Activated naive CD8-positive, alpha-beta T cell treated with anti-CD3 and anti-CD28 coated beads, Interleukin-2, amount 10 ng/mL, durations not matched to agents 7 days and 5 days (primary cell): ENCODE measurements at places on chromosomes 4 and X. TPM values are rescaled to one million over a fixed set of nuclear protein-coding genes. Genes with fewer than 3 reads are reported as not detected.

- DNase-seq = no peak
These were observed 92.9 kb downstream of the BCOR start for GRCh38 chrX:40004921-40005291.

DNA sequence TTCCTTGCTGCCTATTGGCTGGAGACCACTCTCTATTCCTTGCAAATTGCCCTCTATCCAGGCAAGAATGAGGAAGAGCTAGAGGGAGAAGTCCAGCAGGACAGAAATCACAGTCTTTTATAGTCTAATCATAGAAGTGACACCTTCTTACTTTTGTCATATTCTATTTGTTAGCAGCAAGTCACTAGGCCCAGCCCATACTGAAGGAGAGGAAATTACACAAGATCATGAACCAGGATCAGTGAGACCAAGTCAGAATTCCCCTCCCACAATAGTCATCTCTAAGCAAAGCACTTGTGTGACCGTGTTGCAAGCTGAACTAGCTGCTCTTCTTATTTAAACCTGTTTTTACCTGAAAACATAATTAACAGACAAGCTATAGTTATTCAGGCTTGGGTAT, 317.7 kb downstream of the INPP4B start:
- no peak for DNase-seq

DNA sequence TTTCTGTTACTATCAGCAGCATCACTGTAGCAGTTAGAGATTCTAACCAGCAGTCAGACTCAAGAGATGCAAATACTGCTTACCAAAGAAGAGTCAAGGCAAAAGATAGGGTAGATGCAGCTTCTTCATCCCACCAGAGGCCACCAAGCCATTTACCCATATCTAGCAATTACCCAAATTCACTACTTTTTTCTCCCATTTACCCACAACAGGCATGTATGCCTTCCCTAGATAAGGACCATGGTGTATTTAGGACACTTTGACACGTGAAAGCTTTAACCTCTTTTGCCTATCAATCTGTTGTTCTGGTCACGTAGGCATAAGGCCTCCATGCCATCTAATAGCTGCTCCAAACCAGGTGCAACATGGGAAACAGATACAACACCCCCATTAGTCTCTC, 5.6 kb downstream of the LARP7 start:
- no peak for DNase-seq

DNA sequence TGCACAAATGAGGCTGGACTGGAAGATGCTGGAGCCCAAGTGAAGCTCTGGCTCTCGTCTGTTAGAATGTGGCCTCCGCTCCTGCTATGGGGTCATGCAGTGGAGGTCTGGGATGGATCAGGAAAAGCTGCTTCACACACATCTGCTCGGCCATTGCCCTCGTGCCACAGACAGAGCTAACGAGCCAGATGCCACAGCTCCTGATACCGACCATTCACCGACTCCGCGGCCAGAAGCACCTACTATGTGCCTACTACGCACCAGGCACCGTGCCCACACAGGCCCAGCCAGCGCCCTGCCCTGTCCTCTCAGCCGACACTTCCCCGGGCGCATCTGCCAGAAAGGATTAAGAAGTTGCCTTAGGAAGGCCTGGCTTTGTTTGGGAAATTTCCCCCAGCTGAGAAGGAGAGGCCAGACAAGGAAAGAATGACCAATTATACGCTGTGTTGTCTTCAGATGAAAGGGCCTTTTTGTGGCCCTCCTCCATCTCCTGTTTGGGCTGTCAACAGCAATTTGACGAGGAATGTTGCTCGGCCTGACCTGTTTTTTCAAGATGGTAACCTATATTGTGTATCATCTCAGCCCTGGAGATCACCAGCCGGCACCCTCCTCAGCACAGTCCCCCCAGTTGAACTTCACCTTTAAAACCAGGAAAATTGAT, 34.3 kb downstream of the HMX1 start:
- DNase-seq = no peak

The ADGRL3 gene
- not detected for total RNA-seq

The GRK4 gene
- 3.4 TPM for total RNA-seq

The SMARCA1 gene
- 0.17 TPM for total RNA-seq

DNA sequence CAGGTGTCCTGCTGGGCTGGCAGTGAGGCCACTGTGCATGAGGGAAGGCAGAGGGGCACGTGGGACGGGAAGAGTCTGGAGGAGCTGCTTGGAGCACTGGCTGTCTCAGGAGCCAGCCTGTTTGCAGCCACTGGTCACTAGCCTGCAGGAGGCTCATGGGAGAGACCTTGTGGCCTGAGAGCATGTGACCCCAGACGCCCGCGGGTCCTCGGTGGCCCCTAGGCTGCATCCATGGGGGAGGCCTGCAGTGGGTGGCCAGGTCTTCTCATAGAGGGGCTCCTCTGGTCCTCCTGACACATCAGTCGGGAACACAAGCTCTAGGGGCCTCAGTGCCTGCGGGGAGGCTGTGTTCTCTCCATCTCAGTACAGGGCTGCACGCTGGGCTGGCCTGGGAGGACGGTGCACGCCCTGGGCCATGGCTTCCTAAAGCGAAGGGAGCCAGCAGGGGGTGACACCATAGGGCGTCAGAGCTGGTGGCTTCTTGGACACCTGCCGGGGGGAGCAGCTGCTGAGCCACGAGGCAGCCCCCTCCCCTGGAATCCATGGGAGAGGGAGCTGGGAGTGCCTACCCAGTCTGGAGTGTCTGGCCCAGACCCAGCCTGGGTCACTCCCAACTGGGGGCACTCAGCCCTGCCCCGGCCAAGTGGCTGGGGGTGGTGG, 12.3 kb downstream of the NAT8L start:
- peak; percentile 27 for DNase-seq

DNA sequence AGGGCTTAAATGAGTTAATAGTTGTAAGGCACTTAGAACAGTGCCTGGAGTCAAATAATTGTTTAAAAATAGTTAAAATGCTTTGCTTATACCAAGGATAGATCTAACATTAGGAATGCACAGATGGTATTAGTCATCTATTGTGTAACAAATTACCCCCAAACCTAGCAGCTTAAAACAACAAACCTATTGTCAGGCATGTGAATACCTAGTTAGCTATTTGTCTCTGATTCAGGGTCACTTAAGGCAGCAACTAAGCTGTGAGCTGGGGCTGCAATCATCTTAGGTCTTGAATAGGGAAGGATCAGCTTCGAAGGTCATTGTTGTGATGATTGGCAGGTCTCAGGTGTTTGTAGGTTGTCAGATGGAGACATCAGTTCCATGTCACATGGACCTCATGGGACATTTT, 42.4 kb upstream of the AGA start:
- DNase-seq = no peak

The REELD1 gene
- total RNA-seq = 0.55 TPM

DNA sequence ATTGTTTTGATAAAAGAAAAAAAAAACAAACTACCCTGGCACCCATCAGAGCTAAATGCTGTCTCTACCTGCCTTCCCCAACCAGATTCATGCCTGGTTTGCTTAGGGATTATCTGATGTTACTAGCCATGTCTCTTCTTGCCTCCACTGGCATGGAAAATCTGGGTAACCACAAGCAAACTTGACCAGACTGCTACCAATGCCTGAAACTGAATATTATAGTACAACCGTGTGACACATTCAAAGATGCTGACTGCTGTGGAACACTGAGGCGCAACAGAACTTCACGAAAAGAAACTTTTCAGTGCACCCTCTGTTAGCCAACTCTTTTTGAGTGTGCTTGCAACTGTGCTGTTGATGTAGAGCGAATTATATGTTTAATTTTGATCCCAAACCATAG, 228.1 kb downstream of the CBR4 start:
- no peak for DNase-seq

The UGT2A2 gene
- total RNA-seq = not detected

- no peak for DNase-seq
These were observed 65.9 kb upstream of the MAOA start for GRCh38 chrX:43590150-43590549.

The UVSSA gene
- total RNA-seq = 30.0 TPM

DNA sequence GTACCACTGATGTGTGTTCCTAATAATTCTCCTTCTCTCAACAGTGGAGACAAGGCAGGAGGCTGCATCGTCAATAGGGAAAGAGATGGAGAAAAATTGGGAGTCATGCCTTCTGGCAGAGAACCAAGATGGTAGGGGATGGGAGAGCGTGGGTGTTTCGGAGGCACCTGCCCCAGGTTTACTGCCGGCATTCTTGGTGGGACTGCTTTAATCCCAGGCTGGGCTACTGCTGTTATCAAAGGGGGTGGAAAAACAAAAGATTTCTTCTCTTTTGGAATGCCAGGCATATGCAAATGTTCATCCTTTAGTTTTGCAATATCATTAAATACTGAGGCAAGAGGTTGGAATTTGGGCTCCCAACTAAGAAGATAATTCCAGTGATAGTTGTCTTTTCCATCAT, 257.0 kb downstream of the DCHS2 start:
- DNase-seq = no peak

The CT45A5 gene
- total RNA-seq = not detected

The TMEM47 gene
- not detected for total RNA-seq

The VEGFD gene
- total RNA-seq = not detected

The FGF13 gene
- total RNA-seq = not detected

The PCDH19 gene
- total RNA-seq = not detected

The CSAG1 gene
- not detected for total RNA-seq

DNA sequence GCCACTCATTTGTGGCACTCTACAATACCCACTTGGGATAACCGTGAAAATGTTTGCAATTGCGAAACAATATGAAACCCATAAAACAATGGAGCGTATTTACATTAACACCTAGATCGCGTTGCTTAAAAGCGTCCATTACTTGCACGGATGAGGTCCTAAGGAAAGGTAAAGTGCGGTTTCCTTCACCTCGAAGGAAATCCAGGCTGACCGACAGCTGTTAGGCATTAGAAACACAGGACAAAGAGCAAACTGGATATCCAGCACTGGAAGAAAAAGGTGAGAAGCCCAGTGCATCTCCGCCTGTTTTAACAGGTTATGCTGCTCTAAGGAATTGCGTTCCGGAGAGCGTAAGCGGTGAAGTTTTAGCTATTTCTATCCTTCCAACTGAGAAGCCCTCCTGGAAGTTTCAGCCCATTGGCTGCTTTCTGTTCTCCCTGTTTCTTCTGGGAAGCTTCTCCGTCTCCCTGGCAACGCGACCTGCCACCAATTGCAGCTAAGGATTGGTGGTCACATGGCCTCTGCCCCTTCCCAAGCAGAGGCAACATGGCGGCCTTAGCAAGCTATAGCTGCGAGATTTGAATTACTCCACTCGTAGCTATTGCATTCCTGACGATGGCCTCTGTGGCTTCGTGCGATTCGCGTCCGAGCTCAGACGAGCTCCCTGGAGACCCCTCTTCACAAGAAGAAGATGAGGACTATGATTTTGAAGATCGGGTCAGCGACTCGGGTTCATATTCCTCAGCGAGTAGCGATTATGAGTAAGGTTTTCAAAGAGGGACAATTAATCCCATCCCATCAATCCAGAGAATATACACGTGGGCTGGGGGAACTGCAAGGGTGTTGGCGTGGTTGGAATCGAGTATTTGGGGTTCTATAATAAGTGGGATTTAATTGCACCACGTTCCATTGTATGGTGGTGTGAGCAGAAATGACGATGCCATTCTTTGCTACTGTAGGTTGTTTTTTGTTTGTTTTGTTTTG, at the start of gene INTU:
TSS of gene INTU (plus strand) at position 538 of the 984 bp plus-strand sequence. CDS start at position 616, 78 bp downstream.
- DNase-seq = peak; percentile 46

GRCh38 chr4:65658117-65658516, 12.2 kb downstream of the EPHA5 start:
- DNase-seq = no peak

The NEUROG2 gene
- not detected for total RNA-seq

The SPIN2A gene
- 1.1 TPM for total RNA-seq

The ADD1 gene
- 261 TPM for total RNA-seq

DNA sequence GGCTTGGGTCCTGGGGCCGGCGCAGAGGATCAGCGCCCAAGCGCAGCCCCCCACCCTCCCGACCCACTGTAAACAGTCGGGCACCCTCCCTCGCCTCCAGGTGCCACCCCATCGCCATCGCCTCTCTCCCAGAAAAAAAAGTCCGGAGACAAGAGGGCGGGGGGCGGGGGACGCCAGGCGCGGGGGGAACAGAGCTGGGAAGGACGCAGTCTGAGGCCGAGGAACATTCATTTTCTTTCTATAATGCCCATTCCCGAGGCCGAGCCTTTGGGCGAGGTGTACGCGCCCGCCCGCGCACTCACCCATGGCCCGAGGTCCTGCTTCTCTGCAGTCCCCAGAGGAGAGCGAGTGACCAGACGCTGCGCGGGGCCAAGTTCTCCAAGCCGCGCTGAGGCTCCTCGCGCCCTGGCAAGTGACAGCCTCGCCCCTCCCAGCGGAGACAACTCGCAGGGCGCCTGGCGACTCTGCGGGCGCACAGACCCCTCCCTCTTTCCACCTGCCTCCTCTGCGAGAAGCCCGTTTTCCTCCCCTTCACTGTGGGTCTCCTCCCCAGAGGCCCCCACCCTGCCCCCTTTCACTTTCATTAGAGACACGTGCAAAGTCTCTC, 63.5 kb upstream of the WDR17 start:
- DNase-seq = no peak

The DCAF12L2 gene
- total RNA-seq = not detected

The SLC38A5 gene
- 58.8 TPM for total RNA-seq

- DNase-seq = no peak
These were observed 5.3 kb upstream of the STBD1 start for GRCh38 chr4:76301068-76301774.

GRCh38 chrX:31847773-31848172, 775.9 kb upstream of the FTHL17 start:
- DNase-seq = no peak

The MAGEA9B gene
- total RNA-seq = not detected

DNA sequence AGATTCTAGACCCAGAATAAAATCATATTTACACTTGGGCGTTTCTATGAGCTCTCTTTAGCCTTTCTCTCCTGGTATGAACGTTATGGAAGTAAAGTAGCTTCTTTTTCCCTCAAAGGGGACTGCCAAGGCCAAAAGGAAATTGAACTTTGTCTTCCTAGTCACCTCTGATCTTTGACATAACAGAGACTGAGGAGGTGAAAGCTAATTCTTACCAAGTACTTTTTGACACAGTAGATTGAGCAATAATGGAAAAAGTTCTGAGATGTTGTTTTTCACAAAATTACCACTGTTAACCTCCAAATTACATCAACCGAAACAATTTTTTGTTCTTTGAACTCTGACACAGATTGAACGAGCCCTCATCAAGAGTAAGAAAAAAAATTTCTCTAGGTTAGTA, 318.4 kb downstream of the TEX13A start:
- no peak for DNase-seq

The PDZD11 gene
- 27.0 TPM for total RNA-seq
